ENCODE measurements at places on chromosomes 5 and 9. TPM values are rescaled to one million over a fixed set of nuclear protein-coding genes. Genes with fewer than 3 reads are reported as not detected.

Gene AMBP
- total RNA-seq: not detected

Gene TRAF2
- total RNA-seq: 16.0 TPM

Gene FBP1
- not detected for total RNA-seq

Gene RETREG1
- 1.2 TPM for total RNA-seq

Gene CDH6
- total RNA-seq: 82.3 TPM

Gene IRX1
- total RNA-seq: not detected

Gene LCNL1
- 0.88 TPM for total RNA-seq

Gene TTC1
- 63.5 TPM for total RNA-seq

Gene FAM221B
- total RNA-seq: not detected

Gene STOML2
- 109 TPM for total RNA-seq

Gene TEX48
- total RNA-seq: not detected

Gene CDX1
- total RNA-seq: not detected

Gene OGN
- total RNA-seq: 0.59 TPM

Gene PCDHA11
- total RNA-seq: 0.18 TPM

Gene ASPN
- not detected for total RNA-seq

Gene TMCO6
- total RNA-seq: 3.6 TPM

Gene GARNL3
- 3.5 TPM for total RNA-seq

Gene COL5A1
- 1,941 TPM for total RNA-seq
